Esophagus muscularis mucosa (tissue), 4 donors: ENCODE measurements at places on chromosomes 1 and 21. TPM values are rescaled to one million over a fixed set of nuclear protein-coding genes. Genes with fewer than 3 reads are reported as not detected.

Gene AADACL3
- not detected for total RNA-seq

Gene HUNK
- total RNA-seq = 0.99 TPM

Gene ZNF683
- total RNA-seq = not detected

Gene PPFIA4
- total RNA-seq = 0.83 TPM

Gene SELP
- 2.9 TPM for total RNA-seq

Gene CLCA1
- total RNA-seq = not detected

Gene TENT5C
- 6.8 TPM for total RNA-seq

Gene SMIM11
- total RNA-seq = 2.3 TPM

Gene PKP1
- total RNA-seq = 0.83 TPM

Gene MSH4
- total RNA-seq = 0.13 TPM

Gene LRRC7
- 0.52 TPM for total RNA-seq

Gene OR2L3
- total RNA-seq = not detected

Gene CRYAA
- total RNA-seq = not detected

Gene UMODL1
- not detected for total RNA-seq

Gene RXRG
- total RNA-seq = 1.7 TPM

Gene RNU1-4
- under 0.01 TPM for total RNA-seq

Gene F13B
- total RNA-seq = not detected

Gene OLFM3
- 1.2 TPM for total RNA-seq

Gene SYT6
- total RNA-seq = not detected

Gene PAPPA2
- total RNA-seq = 3.1 TPM

Gene BCAR3
- total RNA-seq = 35.6 TPM

Gene NBPF10
- total RNA-seq = 1.7 TPM

Gene PRDM16
- 2.8 TPM for total RNA-seq

Gene FAM72B
- total RNA-seq = not detected

Gene CCDC185
- total RNA-seq = not detected

Gene GFI1
- total RNA-seq = 0.99 TPM

Gene UBL4B
- total RNA-seq = not detected

Gene RHD
- not detected for total RNA-seq

Gene NDUFS2
- 68.5 TPM for total RNA-seq

Gene ADARB1
- 203 TPM for total RNA-seq

Gene CYP2J2
- total RNA-seq = 0.17 TPM

Gene TMOD4
- total RNA-seq = 1.6 TPM

Gene LIN28A
- total RNA-seq = not detected

Gene S100A2
- 0.71 TPM for total RNA-seq

Gene VWA5B1
- not detected for total RNA-seq

Gene ETNK2
- total RNA-seq = 15.3 TPM

Gene CDCA8
- not detected for total RNA-seq

Gene BSND
- not detected for total RNA-seq

Gene CDA
- total RNA-seq = 7.1 TPM

Gene MAP3K21
- total RNA-seq = 0.42 TPM

Gene MYOG
- not detected for total RNA-seq

Gene RASAL2
- 23.5 TPM for total RNA-seq

Gene SPATA45
- total RNA-seq = not detected

Gene EXTL1
- 0.33 TPM for total RNA-seq

Gene LCE1A
- not detected for total RNA-seq

Gene ADGRL4
- total RNA-seq = 33.7 TPM

Gene CD48
- 1.1 TPM for total RNA-seq

Gene SIM2
- not detected for total RNA-seq

Gene BACE2
- 55.8 TPM for total RNA-seq

Gene KDM1A
- 47.1 TPM for total RNA-seq

Gene LRRC8B
- 4.0 TPM for total RNA-seq

Gene FCGR2B
- 34.9 TPM for total RNA-seq
